Brain (organoid and tissue), 16 donors: ENCODE measurements at places on chromosomes 13 and 19.

GRCh38 chr13:50323440-50324065 is 308.3 kb downstream of the KCNRG start:
- DNase-seq: no peak

DNA sequence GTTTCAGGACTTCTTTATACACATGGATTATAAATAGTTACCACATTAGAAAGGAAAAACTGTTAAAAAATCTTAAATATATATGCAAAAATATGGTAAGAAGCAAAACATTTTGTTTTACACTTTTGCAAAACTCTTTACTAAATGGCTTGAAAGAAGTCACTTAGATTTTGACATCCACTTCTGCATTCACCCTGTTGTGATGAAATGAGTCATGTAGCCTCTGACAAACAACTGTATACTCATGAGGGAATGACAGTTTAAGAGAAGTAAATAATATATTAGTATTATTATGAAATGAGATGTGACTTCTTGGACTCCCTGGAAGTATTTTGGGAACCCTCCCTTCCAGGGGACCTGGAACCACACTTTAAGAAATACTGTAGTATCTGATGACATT is 275.6 kb downstream of the DACH1 start:
- no peak for DNase-seq

- DNase-seq: no peak
These were observed 3.3 kb upstream of the PEX11G start for GRCh38 chr19:7492142-7492541.

DNA sequence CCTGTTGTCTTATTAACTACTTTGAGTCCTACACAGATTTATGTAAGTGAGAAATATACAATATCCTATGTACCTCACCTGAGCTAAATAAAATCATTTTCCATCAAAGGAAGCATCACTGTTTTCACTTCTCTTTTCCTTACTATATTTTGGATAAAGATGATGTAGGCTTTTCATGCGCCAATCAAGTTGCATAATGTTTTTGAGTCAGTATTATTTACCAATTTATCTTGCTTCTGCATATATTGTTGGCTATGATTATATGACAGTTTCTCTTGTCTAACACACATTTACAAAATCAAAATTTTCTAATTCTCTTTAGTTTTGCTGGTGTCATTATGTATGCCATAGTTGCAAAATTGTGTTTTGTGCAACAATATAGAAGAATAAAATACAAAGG is 67.9 kb upstream of the FRY start:
- no peak for DNase-seq

DNA sequence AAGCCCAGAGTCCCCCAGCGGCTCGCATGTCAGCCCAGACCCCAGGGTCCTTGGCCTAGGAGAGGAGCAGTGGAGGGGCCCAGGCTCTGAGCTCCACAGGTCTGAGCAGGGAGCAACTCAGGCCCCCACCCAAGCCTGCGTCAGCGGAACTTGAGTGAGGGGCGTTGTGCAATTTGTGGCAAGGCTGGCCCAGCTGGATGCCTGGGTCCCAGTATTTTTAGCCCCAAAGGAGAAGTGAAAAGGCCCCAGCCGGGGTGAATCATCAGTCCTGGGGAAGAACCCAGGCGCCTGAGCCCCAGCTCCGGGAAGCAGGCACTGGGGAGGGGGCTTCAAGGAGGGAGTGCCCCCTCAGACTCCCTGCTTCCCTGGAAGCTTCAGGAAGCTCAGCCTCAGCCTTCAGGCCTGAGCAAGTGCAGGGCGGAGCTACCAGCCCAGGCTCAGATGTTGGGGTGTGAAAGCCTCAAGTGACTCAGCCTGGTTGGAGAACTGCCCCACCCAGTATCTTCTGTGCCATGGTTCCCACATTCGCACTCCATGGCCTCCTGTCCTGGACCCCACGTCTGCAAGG is 7.2 kb downstream of the MED29 start:
- no peak for DNase-seq

GRCh38 chr19:44668985-44669764 is 2.1 kb upstream of the CEACAM19 start:
- DNase-seq: no peak

DNA sequence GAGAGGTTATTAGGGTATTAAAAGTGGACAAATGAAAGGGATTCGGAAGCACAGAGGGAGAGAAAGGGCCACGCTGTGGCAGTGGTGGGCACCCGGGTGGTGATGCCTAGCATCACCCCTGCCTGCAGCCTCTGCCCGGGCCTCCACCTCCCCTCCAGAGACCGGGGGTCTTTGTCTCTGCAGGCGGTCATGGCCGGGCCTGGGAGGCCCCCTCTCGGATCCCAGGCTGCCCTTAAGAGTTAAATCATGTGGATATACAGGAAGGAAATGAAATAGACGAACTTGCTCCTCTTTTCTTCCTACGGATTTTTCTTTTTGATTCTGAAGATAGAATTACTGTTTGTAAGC is 319.6 kb downstream of the ZNF536 start:
- DNase-seq: no peak

DNA sequence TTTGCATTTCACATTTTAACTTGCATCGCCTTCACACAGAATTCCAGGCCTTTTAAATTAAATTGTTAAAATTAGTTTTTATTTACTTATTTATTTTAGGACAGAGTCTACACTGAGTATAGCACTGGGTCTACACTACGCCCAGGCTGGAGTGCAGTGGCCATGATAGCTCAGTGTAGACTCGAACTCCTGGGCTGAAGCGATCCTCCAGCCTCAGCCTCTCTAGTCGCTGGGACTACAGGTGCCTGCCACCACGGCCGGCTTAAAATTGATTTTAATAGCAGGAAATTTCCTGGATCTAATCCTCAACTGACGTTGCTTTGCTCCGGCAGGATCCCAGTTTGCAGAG is 301 bp upstream of the ZNF610 start:
- DNase-seq: no peak

GRCh38 chr19:54434873-54435214 is 14.2 kb upstream of the LENG8 start:
- no peak for DNase-seq

DNA sequence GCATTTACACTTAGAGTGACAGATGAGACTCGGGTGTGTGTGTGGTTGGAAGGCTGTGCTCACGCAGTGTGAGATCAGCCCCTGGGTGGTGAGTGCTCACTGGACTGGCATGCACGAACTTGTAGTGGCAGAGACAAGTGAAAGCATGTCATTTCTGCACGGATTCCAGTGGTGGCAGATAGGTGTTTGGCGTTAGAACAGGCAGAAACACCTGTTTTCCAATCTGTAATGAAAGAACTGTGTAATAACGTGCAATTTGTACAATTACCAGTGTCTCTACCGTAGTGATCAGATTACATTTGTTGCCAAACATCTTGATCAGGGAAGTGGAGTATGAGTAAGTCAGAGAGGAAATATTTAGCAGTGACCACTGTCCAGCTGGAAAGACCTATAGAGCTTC is 8.2 kb downstream of the LAMP1 start:
- DNase-seq: no peak
